Inflammatory macrophage treated with lipopolysaccharide for 4 hours (primary cell): ENCODE measurements at places on chromosomes 7 and 10.

GRCh38 chr7:85840554-85840953, 653.7 kb upstream of the SEMA3D start:
- no peak for DNase-seq

DNA sequence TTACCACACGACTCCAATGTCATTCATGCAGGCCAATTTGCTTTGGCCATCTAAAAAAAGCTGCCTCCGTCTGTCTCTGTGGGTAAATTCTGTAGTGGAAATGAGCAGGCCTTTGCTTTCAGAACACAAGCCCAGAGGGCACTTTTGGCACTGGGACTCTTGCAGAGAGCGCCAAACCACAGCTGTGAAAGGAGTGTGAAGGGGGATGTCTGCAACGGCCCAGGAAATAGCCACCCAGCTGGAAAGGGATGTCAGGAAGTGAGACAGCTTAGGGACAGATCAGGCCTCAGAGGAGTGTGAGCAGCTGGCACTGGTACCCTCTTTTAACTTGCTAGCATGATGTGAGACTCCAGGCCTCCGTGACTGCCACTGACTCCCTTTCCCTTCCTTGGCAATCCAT, 152.4 kb downstream of the DKK1 start:
- no peak for DNase-seq

- DNase-seq: no peak
Measured at GRCh38 chr7:2148189-2148588, 84.6 kb downstream of the MAD1L1 start.

GRCh38 chr7:110960811-110961210, 130.1 kb upstream of the LRRN3 start:
- DNase-seq: no peak

DNA sequence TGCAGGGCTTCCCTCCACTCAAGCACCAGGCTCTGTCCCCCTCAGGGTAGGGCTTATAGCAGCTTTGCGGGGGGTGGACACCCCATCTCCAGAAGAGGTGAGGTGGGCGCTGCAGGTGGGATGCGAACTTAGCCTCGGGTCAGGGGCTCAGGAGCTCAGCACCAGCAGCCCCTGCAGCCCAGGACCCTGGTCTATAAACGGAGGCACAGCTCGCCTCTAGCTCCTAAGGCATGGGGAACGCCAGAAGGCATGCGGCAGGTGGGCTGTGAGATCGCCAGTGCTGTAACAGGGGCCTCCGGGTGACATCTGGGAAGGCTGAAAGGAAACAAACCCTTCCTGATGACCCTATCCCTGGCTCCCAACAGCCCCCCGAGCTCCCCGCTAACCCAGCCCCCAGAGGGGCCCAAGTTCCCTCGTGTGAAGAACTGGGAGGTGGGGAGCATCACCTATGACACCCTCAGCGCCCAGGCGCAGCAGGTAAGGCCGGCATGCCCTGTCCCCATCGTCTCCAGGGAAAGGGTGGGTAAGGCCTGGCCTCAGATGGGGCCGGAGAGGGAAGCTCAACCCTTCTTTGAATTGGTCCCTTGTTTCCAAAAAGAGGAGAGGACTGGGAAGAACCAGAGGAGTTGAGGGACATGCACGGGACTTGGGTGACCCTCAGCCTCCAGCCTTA, 4.2 kb downstream of the NOS3 start:
- DNase-seq: no peak

- no peak for DNase-seq
Measured at GRCh38 chr10:29223326-29223725, 65.5 kb upstream of the LYZL1 start.

GRCh38 chr7:78752554-78752953, 700.9 kb downstream of the MAGI2 start:
- DNase-seq: no peak

DNA sequence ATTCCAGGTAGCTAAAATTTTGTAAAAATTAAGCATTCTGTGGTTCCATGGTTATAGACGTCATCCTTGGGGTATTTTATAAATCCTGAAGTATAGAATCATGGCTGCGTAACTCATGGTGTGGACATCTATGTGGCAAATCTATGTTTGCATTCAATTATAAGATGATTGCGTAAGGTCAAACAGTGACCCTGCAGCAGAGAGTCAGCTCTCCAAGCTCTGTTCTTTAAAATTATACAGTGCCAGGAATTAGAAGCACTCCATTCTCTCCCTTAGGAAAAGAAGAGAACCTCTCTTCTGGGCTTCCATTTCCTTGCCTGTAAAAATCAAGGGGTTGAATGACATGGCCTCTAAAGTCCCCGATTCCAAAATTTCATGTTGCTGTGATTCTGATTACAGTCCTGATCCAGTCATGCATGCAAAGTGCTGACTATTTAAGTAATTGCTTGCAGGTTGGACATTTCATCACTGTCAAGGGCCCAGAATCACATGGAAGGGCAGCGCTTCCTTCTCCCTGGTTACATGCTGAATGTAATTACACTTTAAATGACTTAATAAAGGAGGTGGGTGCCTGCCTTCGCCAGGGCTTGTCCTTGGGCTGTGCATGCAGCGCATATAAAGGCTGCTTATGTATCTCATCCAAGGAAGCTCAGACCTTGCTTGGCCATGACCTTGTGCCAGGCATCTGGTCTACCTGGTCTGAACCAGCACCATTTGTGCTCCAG, 550.7 kb downstream of the TYW1 start:
- no peak for DNase-seq

GRCh38 chr10:96971324-96971723, 139.2 kb downstream of the LCOR start:
- no peak for DNase-seq

GRCh38 chr10:92965314-92965713, 95.3 kb upstream of the CYP26C1 start:
- DNase-seq: peak; percentile 44

DNA sequence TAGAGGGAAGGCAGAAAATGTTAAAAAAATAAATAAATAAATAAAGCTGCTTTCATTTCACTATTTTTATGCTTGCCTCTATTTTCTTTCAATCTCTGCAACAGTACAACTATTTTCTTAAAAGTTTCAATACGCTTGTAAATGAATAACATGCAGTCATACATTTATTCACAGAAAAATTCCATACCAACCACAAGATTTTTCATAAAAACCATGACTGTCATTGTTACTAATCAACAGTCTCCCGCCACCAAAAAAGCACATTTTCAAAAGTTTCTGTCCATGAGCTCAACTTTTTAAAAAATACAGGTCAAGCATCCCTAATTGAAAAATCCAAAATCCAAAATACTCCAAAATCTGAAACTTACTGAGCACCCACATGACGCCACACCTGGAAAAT, 5.3 kb downstream of the PARD3 start:
- no peak for DNase-seq

DNA sequence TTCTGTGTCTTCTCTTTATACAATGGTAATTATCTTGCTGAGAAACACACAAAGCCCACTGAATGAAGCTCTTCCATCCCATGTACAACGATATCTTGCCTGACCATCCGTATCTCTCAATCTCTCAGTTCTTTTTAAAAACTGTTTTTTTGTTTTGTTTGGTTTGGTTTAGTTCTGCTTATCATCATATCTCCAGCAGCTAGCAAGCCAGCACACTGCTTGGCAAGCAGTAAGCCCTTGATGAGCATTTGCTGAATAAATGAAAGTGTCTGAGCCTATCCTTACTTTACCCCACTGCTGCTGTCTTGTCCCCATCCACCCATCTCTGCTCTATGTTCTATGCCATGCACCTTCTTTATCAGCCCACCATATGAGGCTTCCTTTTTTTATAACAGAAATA, 34.2 kb downstream of the ITGB1 start:
- DNase-seq: no peak

- no peak for DNase-seq
Measured at GRCh38 chr7:49643321-49643720, 130.1 kb upstream of the VWC2 start.
